Central memory CD8-positive, alpha-beta T cell (primary cell): ENCODE measurements at places on chromosomes 4 and X.

- no peaks in the 10 kb centered on the region for H3K4me1 ChIP-seq
- no peak for DNase-seq
- H3K4me3 ChIP-seq, result no peak overlapping the region
- peaks cover 1% of the 10 kb centered on the region for H3K36me3 ChIP-seq
- H3K27ac ChIP-seq, result no peak overlapping the region
Observed at GRCh38 chrX:43002526-43003203, 224.7 kb upstream of the PPP1R2C start.

GRCh38 chr4:7647600-7648543 is 213.1 kb upstream of the PSAPL1 start:
- H3K36me3 ChIP-seq, result peaks cover 8% of the 10 kb centered on the region
- H3K4me3 ChIP-seq, result peak overlapping the region; percentile 55
- peak overlapping the region; percentile 99 for H3K27ac ChIP-seq
- no peak for DNase-seq

DNA sequence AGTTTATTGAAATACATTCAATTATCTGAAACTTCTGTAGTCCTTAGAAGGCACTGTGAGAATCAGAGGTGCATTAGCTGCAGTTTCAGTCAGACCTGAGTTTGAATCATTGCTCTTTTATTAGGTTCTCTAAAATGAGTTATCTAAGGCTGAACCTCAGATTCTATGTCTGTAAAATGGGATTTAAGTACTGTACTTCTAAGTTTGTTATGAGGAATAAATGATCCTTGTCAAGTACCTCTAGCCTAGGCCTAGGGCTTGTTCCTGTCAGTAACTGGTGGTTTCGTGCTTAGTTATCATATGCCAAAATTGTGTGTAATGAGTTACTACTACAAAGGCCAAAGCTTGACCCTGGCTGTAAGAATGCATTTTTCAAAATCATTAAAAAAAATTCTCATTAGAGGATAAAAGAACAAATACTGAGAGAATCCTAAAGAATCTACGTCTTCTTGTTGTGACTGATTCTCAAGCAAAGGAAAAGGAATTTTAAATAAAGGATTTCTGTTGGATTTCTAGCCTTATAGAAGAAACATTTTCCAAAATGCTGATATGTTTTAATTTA is 65.8 kb downstream of the SLIT2 start:
- no peaks in the 10 kb centered on the region for H3K27me3 ChIP-seq
- no peak overlapping the region for H3K4me3 ChIP-seq
- H3K4me1 ChIP-seq, result no peaks in the 10 kb centered on the region
- no peak overlapping the region for H3K27ac ChIP-seq
- no peak for DNase-seq

DNA sequence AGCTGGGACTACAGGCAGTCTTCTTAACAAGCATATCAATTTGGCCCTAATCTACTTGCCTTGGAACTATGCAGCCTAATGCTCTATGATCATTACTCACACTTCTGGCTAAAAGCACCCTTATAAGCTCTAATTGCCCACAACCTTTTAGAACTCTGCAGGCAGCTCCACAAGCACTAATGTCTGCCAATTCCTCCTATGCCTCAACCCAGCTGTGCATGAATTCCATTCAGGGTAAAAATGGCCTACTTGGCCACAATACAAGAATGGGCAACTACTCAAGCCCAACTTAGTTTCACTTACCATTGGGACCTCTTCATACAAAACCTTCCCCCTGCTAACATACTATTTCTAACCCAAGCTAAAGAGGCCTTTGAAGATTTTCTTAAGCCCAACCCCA is 51.7 kb downstream of the ZNF718 start:
- peaks cover 1% of the 10 kb centered on the region for H3K36me3 ChIP-seq
- no peaks in the 10 kb centered on the region for H3K27me3 ChIP-seq
- no peak for DNase-seq
- no peaks in the 10 kb centered on the region for H3K4me1 ChIP-seq

GRCh38 chr4:148068065-148068911 is 336.4 kb downstream of the ARHGAP10 start:
- H3K27me3 ChIP-seq, result no peaks in the 10 kb centered on the region
- no peak for DNase-seq
- peaks cover 6% of the 10 kb centered on the region for H3K4me1 ChIP-seq
- no peak overlapping the region for H3K27ac ChIP-seq

DNA sequence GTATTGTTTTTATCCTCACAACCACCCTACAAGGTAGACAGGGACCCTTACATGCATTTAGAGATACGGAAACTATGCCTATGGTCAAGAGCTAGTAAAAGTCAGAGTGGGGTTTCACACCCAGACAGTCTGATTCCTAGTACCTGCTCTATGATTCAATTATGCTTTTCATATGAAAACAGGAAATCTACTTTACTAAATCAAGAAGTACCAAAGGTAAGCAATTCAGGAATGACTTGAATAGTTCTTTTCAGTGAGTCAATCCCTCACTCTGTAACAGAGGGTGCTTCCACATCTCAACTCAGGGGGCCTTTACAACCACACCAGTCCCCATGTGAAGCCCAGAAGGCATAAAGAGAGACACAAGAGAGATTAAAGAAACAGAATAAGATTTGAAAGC is 191.4 kb downstream of the PPP3CA start:
- H3K36me3 ChIP-seq, result peaks cover 1% of the 10 kb centered on the region
- no peak for DNase-seq
- H3K4me1 ChIP-seq, result peaks cover 47% of the 10 kb centered on the region

DNA sequence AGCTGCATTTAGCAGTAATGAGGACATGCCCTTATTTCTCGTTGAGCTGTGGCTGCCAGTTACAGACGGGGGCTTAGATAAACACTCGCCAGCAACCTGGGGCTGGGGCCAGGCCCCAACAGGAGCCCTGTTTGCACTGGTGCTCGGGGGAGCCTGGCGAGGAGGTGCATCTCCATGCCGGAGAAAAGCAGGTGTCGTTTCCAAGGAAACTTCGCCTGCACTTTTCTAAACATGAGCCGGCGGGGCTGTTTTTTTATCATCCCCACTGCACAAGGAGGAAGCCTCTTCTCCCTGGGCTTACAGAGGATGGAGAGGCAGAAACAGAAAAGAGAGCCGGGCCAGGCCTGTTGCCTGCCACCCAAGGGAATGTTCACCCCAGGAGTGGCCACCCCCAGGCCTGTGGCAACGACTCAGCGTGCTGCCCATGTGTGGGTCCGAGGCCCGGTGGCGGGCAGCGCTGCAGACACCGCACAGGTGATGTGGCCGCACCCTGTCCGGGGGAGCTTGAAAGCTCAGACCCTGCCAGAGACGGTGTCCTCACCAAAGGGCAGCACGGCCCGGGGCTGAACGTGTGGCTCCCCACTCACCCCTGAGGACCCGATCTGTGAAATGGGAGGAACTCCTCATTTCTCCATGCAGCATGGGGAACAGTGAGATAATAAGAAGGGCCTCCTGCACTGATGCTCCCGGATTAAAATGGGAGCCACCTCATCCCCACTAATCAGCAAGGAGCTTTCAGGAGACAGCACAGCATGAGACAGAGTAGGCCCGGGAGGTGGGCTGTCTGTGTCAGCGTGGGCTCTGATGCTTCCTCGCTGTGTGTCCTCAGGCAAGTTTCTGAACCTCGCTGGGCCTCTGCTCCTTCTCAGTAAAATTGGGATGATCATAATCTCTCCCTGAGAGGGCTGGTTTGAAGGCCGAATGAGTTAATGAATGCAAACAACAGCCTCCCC is 33.8 kb upstream of the ADRA2C start:
- H3K27me3 ChIP-seq, result peaks cover 45% of the 10 kb centered on the region
- no peak overlapping the region for H3K27ac ChIP-seq
- H3K4me1 ChIP-seq, result no peaks in the 10 kb centered on the region
- no peak overlapping the region for H3K4me3 ChIP-seq

GRCh38 chr4:25938787-25939186 is 24.8 kb downstream of the SMIM20 start:
- no peaks in the 10 kb centered on the region for H3K36me3 ChIP-seq
- H3K4me3 ChIP-seq, result no peak overlapping the region
- H3K4me1 ChIP-seq, result no peaks in the 10 kb centered on the region
- peaks cover 33% of the 10 kb centered on the region for H3K27me3 ChIP-seq

GRCh38 chrX:23726191-23726590 is 16.9 kb downstream of the ACOT9 start:
- DNase-seq, result no peak
- no peaks in the 10 kb centered on the region for H3K4me1 ChIP-seq
- H3K4me3 ChIP-seq, result no peak overlapping the region
- no peaks in the 10 kb centered on the region for H3K27me3 ChIP-seq
- H3K36me3 ChIP-seq, result peaks cover 34% of the 10 kb centered on the region

- no peaks in the 10 kb centered on the region for H3K4me1 ChIP-seq
- no peak overlapping the region for H3K27ac ChIP-seq
- no peaks in the 10 kb centered on the region for H3K27me3 ChIP-seq
- no peak for DNase-seq
Observed at GRCh38 chr4:176409627-176410026, 89.9 kb downstream of the SPCS3 start.
